Activated CD8-positive, alpha-beta memory T cell treated with anti-CD3 and anti-CD28 coated beads, Interleukin-2, amount 10 ng/mL, durations not matched to agents 7 days and 5 days (primary cell): ENCODE measurements at places on chromosomes 11 and 22. TPM values are rescaled to one million over a fixed set of nuclear protein-coding genes. Genes with fewer than 3 reads are reported as not detected.

DNA sequence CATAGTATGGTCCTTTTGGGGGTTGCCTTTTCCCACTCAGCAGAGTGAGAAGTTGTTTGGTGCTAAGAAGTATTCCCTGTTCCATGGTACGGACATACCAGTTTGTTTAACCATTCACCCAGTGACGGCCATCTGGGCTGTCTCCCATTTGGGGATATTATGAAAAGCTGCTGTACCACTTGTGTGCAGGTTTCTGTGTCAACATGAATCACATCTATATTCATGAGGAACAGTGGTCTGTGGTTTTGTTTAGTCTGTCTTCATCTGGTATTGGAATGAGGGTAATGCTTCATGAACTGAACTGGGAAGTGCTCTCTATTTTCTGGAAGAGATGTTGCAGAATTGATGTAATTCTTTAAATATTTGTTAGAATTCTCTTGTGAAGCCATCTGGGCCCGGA is 89.5 kb downstream of the TRMU start:
- DNase-seq, result no peak

- peak; percentile 72 for DNase-seq
Observed at GRCh38 chr11:35163702-35164496, 24.9 kb downstream of the CD44 start.

GRCh38 chr22:32052936-32053791 is 10.1 kb downstream of the SLC5A1 start:
- DNase-seq, result no peak

GRCh38 chr22:18145676-18146388 is 4.1 kb upstream of the USP18 start:
- no peak for DNase-seq

DNA sequence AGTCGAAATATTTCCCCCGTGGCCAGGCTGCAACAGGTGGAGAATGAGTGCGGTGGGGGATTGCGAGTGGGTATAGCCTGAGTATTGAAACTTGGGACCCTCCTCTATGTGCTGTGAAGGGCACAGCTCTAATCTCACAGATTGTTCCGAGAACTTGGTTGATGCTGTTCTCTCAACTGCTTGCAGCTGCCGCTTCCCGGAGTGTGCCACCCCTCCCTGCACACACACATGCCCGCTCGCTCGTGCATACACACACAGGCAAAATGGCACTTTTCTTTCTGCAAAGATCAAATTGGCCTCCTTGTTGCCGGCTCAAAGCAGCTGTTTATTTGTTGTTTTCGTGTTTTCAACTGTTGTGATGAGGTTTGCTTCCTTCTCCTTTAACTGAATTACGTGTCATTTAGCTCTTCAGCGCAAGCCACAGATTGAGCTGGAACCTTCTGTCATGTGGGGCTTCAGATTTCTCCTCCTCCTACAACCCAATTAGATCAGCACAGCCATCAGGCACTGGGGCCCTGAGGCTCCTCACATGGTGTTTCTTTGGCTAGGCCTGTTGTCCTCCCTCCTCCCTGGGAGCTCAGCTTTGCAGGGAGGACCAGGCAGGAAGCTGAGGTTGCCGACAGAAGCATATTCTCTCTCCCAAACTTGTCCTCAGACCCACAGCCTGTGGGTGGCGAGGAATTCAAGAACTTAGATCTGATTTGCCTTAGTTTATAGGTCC is 13.9 kb upstream of the B3GAT1 start:
- no peak for DNase-seq

CASP5 gene
- total RNA-seq, result not detected

LPXN gene
- 225 TPM for total RNA-seq

LRRC32 gene
- 4.7 TPM for total RNA-seq

PDE2A gene
- total RNA-seq, result 0.67 TPM

CRYBA4 gene
- total RNA-seq, result not detected

- no peak for DNase-seq
Observed at GRCh38 chr11:111945198-111945597, 8.1 kb downstream of the DIXDC1 start.

DNA sequence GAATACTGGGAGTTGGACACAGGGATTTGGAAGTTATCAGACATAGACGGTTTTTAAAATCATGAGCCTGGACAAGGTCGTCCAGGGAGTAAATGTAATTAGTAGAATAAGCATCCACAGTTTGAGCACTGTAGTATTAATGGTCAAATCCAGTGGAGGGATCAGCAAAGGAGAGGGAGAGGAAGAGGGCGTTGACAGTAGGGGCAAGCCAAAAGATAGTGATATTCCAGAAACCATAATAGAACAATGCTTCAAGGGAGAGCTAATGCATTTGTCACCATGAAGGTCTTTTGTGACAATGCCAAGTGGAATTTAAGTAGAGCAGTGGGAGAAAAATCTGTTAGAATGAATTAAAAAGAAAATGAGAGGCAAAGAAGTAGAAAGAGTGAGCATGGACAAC is 68.9 kb upstream of the SLC5A12 start:
- no peak for DNase-seq
